ENCODE measurements at places on chromosomes 7 and 10.

GRCh38 chr10:36170142-36170719, 528.1 kb upstream of the FZD8 start:
- no peak for DNase-seq

GRCh38 chr10:78507510-78508160, 474.0 kb downstream of the RPS24 start:
- DNase-seq, result no peak

- no peak for DNase-seq
Observed at GRCh38 chr10:95845411-95845810, 62.4 kb upstream of the CC2D2B start.

DNA sequence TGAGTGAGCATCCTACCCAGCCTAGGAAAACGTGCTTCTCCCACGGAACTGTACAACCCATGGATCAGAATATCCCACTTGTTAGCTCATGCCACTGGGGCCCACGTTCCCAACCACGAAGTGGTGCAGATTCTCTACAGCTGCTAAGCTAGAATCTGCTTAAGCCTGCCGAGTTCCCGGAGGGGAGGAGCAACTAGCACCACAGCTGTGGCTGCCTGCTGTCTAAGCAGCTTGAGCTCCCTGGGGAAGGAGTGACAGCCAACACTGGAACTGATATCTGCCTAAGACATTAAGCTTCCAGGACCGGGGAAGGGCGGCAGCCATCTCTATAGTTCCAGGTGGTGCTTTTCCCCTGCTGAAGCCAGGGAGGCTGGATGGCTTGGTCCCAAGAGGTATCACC, 334.7 kb upstream of the CHRM2 start:
- DNase-seq, result no peak

GRCh38 chr10:22704942-22705341, 9.4 kb downstream of the PIP4K2A start:
- DNase-seq, result no peak

DNA sequence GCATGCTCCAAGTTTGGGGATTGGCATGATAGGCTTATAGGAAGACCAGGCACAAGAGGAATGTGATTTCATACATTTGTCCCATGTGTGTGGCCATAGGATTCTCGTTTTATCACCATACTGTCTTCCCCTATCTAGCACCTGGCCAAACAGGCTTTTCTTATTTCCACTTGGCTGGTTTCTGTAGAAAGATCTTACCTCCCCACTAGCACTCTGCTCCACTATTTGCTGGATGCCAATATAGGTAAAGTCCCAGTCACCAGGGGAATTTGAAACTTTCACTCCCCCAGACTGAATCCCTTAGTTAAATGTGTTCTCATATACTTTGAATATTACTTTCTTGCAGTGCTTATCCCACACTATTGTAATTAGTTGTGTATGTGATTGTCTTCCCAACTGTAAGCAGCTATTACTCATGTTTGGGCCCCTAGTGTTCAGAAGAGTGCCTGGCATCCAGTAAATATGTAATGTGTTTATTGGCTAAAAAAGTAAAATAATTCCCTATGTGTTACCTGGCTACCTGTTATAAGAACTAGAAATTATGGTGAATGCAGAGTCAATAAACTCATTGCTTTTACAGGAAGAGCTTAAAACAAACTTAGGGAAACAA, 109.0 kb downstream of the LRMDA start:
- no peak for DNase-seq

DNA sequence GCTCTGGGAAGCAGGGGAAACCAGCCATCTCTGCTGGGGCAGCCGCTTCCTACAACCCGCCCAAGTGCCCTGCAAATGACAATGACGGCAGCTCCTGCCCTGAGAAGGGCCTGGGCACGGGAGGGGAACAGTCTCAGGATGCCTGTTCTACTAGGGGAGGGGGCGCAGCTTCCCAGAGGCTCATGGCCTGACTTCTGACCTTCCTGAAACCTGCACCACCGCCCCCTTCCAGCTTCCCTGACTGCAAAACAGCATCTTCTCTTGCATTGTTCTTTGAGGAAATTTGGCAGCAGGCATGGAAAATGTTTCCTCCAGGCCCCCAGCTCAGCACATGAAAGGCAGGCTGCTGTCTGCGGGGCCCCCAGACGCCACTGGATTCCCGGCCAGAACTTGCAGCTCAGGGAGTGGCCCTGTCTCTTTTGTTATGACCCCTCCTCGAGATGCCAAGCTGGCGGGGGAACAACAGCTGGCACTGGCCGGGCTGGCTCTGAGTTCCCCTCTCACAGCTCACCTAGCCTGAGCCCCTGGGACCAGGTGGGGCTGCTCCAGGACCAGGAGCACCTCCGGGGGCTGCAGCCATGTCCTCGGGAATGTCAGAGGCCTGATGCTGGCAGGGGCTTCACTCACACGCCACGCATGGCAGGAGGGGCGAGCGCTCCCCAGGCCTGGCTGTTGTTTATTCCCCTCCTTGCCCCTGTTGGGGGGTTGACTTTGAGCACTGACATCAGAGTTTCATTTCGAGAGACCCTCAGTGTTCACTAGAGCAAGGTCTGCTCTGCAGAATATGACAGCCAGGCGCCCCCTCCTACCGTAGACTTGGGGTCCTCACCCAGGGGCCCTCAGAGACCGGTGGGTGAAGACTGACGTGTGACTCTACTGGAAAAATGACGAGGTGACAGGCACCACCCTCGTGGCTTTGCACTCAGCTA, 62.7 kb downstream of the CALML3 start:
- no peak for DNase-seq

GRCh38 chr7:158468181-158468580, 119.4 kb downstream of the PTPRN2 start:
- no peak for DNase-seq

- DNase-seq, result no peak
Observed at GRCh38 chr10:123402656-123403055, 248.5 kb downstream of the BUB3 start.

GRCh38 chr7:151925446-151926335, 30.6 kb upstream of the GALNTL5 start:
- no peak for DNase-seq

DNA sequence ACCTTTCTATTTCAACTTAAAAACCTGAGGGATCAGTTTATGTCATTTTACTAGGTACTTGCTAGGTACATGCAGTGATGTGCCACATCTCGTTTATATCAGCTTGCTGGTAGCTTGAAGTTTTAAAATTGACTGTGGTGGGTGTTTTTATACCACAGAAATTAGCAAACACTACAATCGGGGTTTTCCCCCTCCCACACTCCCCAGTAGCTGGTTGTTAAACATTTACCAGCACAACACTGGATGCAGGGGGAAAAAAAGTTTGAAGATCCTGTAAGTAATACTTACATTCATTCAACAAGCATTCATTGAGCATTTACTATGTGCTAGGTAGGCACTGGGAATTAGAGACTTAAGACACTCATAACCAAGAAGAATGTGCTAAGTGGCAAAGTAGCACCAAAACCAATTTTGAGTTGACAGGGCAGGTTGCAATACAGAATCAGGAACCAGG, 32.6 kb downstream of the USP6NL start:
- DNase-seq, result no peak

GRCh38 chr7:132436121-132436520, 140.1 kb downstream of the PLXNA4 start:
- DNase-seq, result no peak

- DNase-seq, result no peak
Observed at GRCh38 chr7:39683216-39683845, 60.0 kb downstream of the RALA start.

GRCh38 chr7:117157241-117158209, 165.3 kb downstream of the WNT2 start:
- DNase-seq, result no peak

GRCh38 chr10:100829933-100830727, 82.6 kb upstream of the SLF2 start:
- no peak for DNase-seq

GRCh38 chr7:333393-333764, 43.4 kb downstream of the FOXL3 start:
- no peak for DNase-seq

- no peak for DNase-seq
Observed at GRCh38 chr7:4436936-4437335, 245.2 kb upstream of the FOXK1 start.

DNA sequence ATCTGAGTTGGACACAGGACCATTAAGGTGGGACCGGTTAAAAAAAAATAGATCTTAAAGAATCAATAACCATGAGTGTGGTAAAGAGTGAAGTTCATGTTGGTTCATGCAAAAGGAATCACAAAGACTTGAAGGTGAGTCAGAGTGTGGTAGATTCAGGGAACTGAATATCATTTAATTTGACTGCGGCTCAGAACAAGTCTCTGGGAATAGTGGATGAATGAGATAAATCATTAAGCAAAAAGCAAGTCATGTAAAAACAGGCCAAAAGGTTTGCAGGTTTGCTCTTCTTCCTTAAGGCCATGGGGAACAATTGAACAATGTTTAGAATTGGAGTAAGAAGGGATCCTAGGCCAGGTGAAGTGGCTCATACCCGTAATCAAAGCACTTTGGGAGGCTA, 385.8 kb downstream of the ETV1 start:
- no peak for DNase-seq

DNA sequence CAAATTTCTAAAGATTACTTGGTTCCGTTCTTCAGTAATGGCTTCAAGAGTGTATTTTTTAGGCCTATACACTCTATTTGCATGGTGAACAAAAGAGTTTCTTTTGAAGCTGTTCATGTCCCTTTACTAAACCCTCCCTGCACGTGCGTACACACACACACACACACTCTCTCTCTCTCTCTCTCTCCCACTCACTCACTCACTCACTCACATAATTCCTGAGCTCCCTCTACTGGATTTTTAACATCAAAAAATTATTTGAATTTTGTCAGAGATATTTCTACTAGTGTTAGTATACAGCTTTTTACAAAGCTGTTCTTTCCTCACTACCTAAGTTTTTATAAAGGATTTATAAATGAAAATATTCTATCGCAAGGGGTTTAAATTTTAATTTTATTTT, 85.9 kb downstream of the UBE3C start:
- DNase-seq, result no peak

DNA sequence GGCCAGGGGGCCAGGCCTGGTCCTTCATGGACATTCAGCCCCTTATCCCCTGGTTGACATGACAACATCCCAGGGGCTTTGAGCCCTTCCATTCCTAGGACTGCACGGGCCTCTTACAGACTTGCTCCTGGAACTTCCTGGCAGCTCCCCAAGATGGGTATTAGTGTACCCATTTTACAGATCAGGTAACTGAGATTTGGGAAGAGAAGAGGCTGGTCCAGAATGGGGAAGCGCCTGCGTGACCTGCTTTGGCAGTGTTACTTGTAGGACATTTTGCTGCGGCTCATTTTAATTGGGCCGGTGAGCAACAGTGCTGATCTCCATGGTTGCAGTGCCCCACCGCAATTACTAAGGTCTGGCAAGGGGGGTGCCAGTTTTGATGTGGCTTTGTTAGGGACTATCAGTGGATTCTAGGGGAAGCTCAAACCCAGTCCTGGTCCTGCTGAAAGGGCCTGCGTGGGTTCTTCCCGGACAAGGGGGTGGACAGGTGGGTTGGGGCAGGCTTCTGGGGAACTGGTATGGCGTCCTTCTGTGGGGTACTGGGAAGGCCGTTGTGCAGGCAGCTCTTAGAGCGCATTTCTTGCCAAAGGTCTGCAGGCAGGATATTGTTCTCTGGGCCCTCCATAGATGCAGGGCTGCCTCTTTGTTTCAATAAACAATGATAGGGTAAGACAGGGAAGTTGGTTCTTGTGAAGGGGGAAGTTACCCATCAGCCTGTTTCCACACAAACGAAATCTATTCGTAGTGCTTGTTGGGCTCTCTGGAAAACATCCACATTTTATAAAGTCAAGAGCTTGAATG, 137.6 kb downstream of the RGS10 start:
- no peak for DNase-seq

DNA sequence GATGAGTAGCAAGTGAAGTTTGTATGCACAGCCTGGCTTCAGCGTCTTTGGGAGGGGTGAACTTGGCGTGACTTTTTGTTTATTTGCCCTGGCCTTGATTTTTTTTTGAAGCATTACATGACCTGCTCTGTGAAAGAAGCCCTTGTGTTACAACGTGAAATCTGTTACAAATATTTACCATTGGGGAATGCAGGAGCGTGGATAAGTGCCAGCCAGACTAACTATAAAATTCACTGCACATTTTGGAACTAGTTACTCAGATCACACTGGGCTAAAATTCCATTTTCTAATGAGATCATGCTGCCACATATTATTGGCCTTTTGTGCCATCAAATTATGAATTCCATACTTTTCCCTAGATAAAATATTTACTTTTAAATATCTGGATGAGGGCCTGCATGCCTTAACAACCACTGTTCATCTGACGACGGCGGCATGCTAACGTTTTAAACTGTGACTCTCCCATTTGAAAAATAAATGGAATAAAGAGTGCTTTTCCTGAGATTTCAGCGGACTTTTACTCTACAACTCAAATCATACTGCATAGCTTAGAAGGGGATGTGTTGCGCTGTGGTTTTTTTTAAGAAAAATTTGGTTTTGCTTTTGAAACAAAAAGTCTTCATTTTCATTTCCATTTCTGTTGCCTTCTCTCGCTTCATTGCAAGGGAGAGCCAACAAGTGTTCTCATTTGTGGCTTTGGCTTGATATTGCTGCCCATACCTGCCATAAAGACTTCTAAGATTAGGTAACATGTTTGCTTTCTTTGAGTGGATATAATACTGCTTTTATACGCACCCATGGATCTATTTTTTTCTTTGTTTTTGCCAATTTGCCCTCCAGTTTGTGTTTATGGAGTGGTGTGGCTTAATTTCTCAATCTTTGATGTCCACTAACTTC, 352.2 kb downstream of the TFEC start:
- no peak for DNase-seq

DNA sequence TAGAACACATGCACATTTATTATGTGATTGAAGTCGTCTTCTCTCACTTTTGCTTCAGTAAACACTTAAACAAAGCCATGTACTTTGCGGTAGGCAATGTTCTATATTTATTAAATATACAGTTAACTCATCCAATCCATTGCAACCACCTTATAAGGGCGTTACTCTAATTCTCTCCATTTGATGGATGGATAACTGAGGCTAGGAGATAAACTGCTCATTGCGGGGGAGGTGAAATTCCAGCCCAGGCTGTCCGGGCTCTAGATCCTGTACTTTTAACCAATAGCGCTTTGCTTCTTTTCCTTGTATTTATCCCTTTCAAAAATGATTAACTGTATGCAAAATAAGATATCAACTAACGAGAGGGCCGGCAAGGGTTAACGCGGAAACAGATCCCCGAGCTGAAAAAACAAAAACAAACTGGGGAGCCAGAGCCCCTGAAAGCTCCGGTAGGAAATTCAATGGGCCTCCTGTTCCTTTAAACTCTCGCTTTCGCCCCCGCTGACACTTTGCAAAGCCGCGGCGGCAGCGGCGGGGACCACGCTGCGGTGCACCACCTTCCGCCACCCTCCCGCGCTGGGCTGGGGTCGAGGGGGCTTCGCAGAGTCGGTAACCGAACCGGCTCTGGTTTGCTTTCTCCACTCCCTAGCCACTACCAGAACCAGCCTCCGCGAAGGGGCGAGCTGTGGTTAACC, 1.0 kb upstream of the PLXDC2 start:
- no peak for DNase-seq

Measured in stimulated activated CD4-positive, alpha-beta T cell treated with anti-CD3 and anti-CD28 coated beads, TNF-alpha, amount 100 ng/mL, for 1 hour (primary cell).